ENCODE measurements at places on chromosomes 6 and 20.
A peak's percentile ranks its signal among the peaks of the same experiment; 100 is the strongest.

DNA sequence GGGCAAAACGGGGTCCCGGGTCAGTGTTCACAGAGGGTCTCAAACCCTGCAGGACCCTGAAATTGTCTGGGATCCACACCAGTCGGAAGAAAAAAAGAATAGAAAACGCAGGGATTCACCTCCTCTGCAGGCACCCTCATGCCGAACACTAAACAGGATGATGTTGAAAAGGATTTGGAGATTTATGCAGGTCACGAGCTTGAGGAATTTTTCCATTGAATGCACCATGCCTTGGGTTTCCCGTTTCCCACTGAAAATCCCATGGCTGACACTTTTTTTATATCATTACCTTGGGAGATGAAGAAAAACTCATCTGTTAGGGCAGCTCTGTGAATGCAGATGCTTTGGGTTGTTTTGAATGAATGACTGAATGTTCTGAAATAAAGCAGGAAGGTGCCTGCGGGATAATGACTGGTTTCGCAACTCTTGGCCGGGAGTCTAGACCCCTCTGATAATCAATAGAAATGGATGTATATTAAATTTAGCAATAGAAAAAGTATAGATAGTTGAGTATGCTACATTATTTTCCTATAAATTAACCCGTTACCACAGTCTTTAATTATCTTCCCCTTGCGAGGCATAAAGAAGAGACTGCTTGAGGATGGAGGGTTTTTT is 147.5 kb upstream of the AFDN start:
- DNase-seq = no peak

GRCh38 chr20:9161311-9161710 is 92.4 kb downstream of the PLCB4 start:
- no peak for DNase-seq

DNA sequence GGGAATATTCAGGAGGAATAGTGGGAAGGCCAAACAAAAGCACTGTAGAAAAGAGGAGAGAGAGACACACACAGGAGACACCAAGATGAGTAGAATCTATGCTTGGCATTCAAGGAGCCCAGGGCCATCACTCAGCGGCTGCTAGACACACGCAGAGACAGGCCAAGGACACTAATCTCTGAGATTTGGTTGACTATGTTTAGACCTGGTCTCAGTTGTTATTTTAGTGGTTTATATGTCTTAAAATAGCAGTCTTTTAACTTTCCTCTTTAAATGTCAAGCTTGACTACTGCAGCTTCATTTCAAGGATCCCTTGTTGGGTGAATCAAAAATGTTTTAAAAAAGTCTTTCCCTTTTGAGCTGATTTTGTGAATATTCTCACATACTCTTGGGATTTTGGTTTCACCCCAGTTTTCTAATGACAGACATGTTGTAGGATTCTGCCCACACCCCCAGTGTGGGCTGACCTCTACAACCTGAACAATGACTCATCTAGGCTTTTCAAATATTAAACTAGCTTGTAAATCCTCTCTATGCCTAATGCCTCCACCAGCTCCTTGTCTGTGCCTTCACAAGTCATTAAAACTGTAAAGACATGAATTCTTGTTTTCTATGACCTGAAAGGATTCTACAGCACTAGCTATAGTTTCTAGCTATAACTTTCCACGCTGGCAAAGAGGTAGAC is 142.7 kb upstream of the EXOC2 start:
- DNase-seq = no peak

- no peak for DNase-seq
These were observed 5.5 kb downstream of the SNRPB start for GRCh38 chr20:2465100-2465499.

DNA sequence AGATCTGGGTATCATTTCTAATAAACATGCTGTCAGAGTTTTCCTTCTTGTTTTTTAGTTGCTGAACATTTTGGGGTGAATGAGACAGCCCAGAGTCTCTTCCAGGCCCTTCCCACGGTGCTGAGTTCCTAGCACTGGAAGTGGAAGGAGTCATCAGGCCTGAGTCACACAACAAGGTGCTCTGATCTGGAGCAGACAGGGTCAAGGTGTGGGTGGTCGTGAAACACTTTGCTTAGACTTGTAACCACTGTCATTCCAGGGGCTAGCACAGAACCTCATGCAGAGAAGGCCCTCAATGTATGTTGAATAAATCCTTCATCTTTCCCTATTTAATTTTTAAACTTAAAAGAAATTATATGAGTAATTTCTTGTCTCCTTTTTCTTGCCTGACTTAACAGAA is 60.6 kb downstream of the TXLNB start:
- DNase-seq = no peak

GRCh38 chr6:120938876-120939472 is 395.3 kb downstream of the TBC1D32 start:
- DNase-seq = no peak

DNA sequence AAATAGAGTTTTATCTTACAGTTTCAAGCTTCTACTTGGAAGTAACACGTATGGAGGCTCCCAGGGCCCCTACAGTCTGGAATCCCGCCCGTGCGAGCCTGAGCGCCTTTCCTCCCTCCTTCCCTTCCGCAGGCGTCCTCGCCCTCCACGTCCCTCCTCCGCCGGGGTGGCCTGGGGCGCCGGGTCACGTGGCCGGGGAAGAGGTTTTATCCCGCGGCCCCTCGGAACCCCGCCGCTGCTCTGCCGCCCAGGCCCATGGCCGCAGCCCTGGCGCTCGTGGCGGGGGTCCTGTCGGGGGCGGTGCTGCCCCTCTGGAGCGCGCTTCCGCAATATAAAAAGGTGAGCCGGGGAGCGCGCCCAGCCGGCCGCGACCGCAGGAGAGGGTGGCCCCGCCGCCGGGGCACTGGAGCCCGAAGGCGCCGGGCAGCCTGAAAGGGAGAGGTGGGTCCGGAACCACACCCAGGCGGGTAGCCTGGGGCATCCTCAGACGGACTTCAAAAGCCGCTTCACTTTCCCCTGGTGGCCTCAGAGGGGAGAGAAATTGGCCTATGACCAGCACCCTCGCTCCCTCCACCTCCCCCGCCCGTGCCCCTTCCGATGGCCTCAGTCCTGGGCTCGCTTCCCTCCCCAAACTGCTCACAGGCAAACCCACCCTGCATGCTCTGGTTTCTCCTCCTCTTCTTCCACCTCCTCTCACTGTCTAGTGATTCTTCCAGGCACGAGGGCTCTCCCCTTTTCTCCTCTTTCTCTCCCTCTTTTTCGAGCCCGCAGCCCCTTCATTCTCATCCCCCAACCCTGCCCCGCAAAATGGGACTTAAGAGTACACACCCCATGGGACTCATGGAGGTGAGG is at the start of gene CLPSL2:
TSS of gene CLPSL2 (plus strand) at position 235 of the 852 bp plus-strand sequence. CDS start at position 256, 21 bp downstream.
- DNase-seq = no peak

GRCh38 chr6:45816674-45817297 is 198.9 kb downstream of the CLIC5 start:
- DNase-seq = no peak

DNA sequence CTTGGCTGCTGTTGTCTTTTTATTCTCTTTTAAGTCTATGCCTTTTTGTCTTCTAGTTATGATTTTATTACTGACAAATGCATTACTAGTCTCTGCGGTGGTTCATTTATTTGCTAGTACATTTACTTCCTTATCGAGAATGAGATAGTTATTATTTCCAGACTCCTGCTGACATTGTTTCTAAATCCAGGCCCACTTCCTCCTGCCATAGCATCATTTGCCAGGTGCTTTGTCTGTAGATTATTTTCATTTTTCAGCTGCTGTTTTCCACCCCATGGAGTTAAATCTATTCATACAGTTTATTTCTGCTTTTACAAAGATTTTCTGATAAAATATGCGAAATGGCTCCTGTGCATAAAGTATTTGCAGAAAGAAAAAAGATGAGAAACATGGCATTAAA is 459.7 kb downstream of the MMUT start:
- no peak for DNase-seq

- no peak for DNase-seq
These were observed 90.1 kb upstream of the PAK5 start for GRCh38 chr20:9928955-9929354.

DNA sequence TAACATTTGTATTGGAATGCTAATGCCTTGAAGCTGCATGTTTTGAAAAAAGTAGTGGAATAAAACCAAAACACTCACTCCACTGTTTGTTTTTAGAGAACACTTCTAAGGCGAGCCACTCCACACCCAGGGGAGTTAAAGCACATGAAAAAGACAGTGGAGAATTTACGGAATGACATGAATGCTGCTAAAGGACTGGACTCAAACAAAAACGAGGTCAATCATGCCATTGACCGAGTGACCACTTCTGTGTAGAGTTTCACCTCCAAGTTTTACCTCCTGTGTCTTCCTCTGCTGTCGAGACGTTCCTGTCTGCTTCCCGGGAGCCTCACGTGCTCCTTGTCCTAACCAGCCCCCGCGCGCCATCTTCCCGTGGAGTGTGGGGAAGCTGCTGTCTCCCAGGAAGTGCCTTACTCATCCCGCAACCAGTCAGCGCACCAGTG is 127.8 kb downstream of the LRRC1 start:
- no peak for DNase-seq

GRCh38 chr20:53162251-53162835 is 190.2 kb downstream of the TSHZ2 start:
- DNase-seq = peak; percentile 55

- no peak for DNase-seq
These were observed 84.3 kb upstream of the TRAF3IP2 start for GRCh38 chr6:111689946-111690345.

- DNase-seq = no peak
These were observed 1054.3 kb downstream of the EPHA7 start for GRCh38 chr6:92364948-92365541.

GRCh38 chr20:59586613-59587012 is 17.7 kb upstream of the PHACTR3 start:
- no peak for DNase-seq

GRCh38 chr20:49948178-49948577 is 12.0 kb downstream of the RNF114 start:
- no peak for DNase-seq

DNA sequence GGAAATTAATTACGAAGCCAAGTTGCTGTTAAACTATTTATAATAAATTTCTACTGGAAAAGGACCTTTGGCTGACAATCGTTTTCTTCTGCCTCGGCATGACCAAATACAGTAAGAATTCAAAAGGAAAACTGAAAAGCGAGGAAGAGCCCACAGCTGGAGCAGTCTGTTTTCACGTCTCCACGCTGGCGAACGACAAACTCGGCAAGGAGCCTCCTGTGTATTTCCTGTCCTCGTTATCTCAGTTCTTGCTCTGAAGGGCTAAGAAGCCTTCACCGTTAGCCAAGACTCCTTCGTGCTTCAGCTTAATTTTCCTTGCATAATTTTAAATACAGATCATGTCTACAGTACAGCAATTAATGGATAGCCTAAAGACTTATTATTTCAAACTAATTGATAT is 214.3 kb upstream of the PLCB4 start:
- DNase-seq = no peak

GRCh38 chr20:64108731-64109681 is 1.6 kb upstream of the NPBWR2 start:
- DNase-seq = no peak

DNA sequence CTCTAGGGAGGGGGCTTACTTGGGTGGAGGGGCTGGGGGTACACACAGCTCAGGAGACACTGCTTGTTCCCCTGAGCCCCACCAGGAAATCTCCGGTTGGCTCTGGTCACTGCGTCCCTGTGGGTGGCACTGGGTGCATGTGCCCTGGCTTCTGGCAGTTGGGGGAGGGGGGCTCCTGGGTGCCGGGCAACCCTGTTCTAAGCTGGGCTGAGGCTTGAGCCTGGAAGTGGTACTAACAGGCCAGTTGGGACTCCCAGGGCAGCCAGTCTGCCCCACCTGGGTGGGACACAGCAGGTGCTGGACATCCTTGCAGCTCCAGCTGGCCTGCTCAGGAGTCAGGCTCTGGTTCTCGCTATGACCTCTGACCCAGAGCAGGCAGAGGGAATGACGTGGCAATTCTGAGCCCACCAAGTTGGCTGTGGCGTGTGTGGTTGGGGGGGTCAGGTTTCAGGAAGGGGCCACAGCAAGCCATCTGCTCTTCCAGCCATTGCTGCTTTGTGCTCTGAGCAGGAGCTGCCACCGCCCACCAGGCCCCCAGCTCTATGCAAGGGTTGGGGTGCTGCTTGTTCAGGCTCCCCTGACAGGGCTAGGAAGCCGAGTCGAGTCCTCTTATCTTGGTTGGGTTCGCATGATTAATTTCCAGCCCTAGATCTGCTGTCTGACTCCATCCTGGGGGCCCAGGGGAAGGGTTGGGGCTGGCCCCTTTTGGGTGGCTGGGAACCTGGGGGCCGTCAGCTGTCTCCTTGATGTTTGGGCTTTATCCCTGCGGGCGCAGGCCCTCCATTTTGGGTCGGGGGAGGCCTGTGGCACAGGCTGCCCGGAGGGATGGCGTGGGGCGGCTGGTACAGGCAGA is 590 bp downstream of the C20orf204 start:
- no peak for DNase-seq

DNA sequence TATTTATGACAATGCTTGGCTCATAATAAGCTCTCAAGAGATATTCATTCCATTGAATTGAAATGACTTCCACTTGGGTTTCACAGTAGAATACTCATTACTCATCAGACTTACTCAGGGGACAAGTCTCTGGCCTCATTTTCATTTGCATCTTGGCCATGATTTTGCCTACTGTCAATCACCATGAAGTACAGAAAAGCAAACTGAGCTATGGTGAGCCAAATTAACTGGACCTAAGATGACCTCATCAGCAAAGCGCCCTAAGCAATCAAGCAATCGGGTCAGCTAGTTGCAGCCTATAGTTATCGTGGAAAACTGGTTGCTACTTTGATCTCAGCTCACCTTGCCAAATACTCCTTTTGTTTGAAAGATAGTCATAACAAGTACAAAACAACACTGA is 494.7 kb upstream of the SLC35B3 start:
- DNase-seq = no peak

- no peak for DNase-seq
These were observed 37.2 kb upstream of the DOK5 start for GRCh38 chr20:54438166-54438565.

GRCh38 chr20:51562332-51563173 is 20.0 kb upstream of the NFATC2 start:
- peak; percentile 72 for DNase-seq

GRCh38 chr6:2396042-2396657 is 150.7 kb upstream of the GMDS start:
- no peak for DNase-seq

- peak; percentile 74 for DNase-seq
These were observed 19.6 kb downstream of the SOBP start for GRCh38 chr6:107509506-107509905.

GRCh38 chr6:158826819-158827501 is 7.8 kb upstream of the EZR start:
- no peak for DNase-seq

GRCh38 chr6:100704961-100705360 is 176.2 kb downstream of the ASCC3 start:
- no peak for DNase-seq

GRCh38 chr6:33623895-33624381 is 2.8 kb downstream of the ITPR3 start:
- DNase-seq = no peak

DNA sequence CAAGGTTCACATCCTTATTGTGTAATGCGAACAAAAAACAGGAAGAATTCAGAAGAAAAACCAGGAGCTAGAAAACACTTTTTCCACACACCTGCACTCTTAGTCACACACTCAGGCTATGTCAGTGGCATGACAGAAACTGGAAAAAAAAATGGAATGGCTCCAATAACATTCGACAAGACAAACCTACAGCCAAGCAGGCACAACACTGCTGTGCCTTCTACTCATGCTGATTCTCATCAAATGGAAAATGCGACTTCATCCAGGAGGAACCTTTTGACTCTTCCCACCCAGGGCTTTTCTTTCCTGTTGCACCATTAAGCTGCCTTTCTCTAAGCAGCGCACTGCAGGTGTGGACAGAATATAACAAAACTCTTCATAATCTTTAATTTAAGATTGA is 163.2 kb upstream of the BTBD3 start:
- DNase-seq = no peak

GRCh38 chr6:142374965-142375733 is 73.3 kb downstream of the ADGRG6 start:
- peak; percentile 98 for DNase-seq

Data from LNCaP clone FGC (cell line).